ENCODE measurements at places on chromosomes 13 and 19.

DNA sequence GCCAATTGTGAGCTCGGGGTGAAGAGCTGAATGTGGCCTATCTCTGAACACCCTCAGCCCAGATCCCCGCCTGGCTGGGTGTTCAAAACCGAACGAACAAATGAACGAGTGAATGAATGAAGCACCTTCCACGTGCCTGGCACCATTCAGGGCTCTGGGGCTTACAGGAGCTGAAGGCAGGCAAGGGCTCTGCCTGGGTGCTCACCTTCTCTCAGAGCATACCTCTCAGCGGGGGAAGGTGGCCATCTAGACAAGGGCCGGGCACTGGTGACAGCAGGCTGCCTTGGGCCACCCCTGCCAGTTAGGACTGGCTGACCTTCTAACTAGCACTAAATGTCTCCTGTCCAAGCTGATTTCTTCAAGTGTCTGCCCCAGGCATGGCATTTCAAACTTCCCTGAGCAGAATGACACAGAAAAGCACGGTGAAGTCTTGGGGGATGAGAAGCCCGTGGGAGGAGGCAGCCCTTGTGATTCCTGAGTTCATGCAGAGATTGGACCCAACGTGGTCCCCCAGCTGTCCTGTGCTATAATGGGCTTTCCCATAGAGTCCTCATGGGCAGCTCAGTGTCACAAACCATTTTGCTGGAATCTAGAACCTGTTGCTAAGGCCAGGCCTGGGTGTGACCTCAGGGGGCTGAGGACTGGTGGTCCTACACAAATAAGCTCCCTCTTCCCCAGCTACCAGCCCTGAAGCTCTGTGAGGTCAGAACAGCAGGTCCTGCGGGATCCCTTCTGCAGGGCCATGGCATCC lies 27.9 kb upstream of the VSTM2B start:
- DNase-seq: no peak

- DNase-seq: no peak
These were observed 64.2 kb downstream of the URI1 start for GRCh38 chr19:30006207-30006606.

DNA sequence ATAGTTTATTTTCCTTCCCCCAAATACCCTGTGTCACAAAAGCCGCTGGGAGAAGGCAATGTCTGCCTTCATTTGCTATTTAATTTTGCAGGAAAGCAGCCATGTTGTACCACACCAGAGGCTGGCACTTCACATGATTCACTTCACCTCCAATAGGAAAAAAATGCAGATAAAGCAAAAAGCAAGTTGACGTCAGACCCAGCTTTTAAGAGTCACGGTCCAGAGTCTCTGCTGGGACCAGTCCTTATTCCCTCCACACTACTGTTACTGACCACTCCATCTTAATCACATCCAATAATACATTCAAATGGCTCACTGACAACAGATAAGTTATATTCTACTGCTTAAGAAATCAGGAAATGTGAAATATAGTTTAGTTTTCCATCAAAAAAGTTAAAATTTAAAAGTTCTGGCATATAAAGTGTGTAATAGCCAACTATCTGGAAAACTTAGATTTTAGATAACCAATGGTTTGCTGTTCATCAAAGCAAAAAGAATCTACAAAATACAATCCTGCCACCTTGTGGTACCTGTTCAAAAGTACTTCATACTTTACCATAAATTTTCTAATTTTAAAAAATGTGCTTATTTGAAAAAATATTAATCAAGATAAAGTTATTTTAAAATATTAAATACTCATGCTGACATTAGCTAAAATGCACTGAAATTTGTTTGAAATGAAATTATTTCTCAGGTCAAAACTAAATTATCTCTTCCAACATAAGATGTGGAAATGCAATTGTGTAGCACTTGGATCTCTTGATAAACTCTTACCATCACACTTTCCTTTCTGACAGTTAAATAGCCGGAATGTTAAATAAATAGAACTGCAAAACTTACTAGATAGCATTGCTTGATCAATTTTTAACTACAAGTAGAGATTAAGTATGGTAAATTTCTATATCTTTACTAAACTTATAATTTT lies 97.3 kb downstream of the SERP2 start:
- DNase-seq: no peak

DNA sequence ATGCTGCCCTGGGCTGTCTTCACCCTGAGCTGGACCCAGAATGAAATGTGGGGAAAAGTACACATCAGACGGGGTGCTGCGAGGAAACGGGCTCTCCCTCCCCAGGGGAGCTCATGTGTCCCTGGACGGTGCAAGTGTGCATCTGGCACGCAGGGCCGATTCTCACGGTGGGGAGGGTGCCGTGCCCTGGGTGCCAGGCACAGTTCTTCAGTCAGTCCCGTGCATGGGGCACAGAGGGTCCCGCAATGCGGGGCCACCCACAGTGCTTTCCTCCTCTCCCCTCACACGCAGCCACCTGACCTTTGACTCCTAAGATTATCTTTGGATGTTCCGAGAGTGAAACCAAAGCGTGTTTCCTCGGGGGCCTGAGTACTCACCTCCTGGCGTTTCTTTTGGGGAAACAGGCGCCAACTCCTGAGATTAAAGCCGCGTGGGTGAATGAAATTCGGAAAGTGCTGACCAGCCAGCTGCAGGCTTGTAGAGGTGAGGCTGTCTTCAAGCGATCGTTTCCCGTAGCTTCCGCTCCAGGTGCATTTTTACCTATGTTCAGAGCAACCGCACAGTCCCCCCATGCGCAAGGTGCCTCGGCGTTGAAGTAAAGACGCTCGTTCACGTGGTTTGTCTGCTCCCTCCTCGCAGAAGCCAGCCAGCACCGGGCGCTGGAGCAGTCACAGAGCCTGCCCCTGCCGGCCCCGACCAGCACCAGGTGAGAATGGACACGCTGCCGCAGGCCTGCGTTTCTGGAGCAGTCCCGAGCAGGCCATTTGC lies 17.5 kb upstream of the F7 start:
- DNase-seq: no peak

GRCh38 chr13:111856571-111856970 lies 210.4 kb upstream of the SOX1 start:
- no peak for DNase-seq

- DNase-seq: no peak
These were observed 14.7 kb downstream of the NOVA2 start for GRCh38 chr19:45958769-45959516.

DNA sequence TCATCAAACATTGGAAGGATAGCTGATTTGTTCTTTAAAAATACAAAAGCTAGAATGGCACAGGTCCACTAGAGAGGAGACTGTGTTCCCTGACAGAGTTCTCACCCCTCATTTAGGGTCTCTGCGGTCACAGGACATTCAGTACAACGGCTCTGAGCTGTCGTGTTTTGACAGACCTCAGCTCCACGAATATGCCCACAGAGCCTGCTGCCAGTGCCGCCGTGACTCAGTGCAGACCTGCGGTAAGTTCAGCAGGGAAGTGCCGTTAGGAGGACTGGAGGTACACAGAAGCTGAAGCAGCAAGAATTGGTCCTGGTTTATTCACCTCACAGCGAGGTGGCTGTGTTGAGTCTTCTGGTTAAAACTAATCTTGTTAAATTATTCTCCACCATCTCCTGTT lies 90.0 kb downstream of the TNFRSF19 start:
- DNase-seq: no peak

DNA sequence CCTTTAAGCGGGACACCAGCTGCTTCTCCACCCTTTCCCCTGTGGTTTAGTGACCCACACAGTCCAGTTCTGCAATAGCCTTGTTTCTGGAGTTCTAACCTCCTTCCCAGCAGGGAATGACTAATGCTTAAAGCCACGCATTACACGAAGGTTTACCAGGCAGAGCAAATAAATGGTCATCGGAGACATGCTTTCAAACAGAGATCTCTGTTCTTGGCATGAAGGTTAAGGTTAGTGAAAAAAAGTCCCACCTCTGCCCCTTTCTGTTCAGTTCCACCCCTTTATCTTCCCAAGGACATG lies 25.3 kb upstream of the MEDAG start:
- no peak for DNase-seq

- DNase-seq: no peak
These were observed 103.1 kb downstream of the TNFRSF19 start for GRCh38 chr13:23673354-23673753.

DNA sequence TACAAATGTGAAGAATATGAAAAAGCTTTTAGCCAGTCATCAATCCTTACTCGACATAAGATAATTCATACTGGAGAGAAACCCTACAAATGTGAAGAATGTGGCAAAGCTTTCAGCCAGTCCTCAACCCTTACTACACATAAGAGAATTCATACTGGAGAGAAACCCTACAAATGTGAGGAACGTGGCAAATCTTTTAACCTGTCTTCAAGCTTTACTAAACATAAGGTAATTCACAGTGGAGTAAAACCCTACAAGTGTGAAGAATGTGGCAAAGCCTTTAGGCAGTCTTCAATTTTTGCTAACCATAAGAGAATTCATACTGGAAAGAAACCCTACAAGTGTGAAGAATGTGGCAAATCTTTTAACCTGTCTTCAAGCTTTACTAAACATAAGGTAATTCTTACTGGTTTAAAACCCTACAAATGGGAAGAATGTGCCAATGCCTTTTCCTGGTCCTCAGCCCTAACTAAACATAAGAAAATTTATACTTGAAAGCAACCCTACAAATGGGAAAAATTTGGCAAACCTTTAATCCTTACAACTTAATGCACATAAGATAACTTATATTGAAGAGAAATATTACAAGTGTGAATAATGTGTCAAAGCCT lies 74.1 kb upstream of the ZNF681 start:
- no peak for DNase-seq

- DNase-seq: peak; percentile 66
These were observed 5.4 kb downstream of the CCDC61 start for GRCh38 chr19:46000491-46001246.

GRCh38 chr13:43514311-43514710 lies 272.5 kb downstream of the ENOX1 start:
- DNase-seq: no peak

GRCh38 chr19:16023146-16023915 lies 53.0 kb upstream of the TPM4 start:
- DNase-seq: no peak

GRCh38 chr19:8569066-8569771 lies 8.0 kb downstream of the MYO1F start:
- DNase-seq: peak; percentile 63

- no peak for DNase-seq
These were observed 1265.5 kb downstream of the PCDH9 start for GRCh38 chr13:65964672-65965071.

- DNase-seq: no peak
These were observed 25.3 kb downstream of the COG3 start for GRCh38 chr13:45490068-45490467.

- no peak for DNase-seq
These were observed 392.6 kb downstream of the SLITRK5 start for GRCh38 chr13:88063741-88064140.

DNA sequence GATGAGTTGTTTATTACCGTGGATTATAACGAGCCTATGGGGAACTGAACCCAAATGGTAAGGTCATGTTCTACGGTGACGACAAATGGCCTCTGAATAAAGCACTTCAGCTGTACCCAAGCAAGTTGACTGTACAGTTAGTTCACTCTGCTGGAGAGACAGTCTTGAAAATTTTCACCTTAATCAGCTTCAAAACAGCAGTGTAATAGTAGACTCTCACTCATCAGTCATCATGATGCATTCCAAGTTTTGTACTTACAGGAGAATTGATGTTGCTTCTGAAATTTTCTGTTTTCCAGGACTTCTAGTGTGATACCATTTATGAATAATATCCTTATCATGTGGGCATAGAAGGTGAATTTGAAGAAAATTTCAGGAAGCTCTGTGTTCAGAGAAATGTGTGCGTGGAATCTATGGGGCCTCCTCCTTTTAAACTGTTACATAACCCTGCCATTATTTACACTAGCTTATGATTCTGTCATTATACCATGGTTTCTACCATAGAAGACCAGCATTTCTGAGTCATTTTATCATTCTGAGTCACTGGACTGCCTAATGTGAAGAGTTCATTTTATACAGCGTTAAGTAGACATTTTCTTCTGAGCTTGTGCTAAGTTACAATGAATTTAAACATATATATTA lies 96.9 kb downstream of the WDFY2 start:
- no peak for DNase-seq

GRCh38 chr13:91368676-91369440 lies 21.4 kb downstream of the MIR17HG start:
- DNase-seq: no peak

- peak; percentile 46 for DNase-seq
These were observed 3.3 kb upstream of the CEACAM7 start for GRCh38 chr19:41691268-41691970.

DNA sequence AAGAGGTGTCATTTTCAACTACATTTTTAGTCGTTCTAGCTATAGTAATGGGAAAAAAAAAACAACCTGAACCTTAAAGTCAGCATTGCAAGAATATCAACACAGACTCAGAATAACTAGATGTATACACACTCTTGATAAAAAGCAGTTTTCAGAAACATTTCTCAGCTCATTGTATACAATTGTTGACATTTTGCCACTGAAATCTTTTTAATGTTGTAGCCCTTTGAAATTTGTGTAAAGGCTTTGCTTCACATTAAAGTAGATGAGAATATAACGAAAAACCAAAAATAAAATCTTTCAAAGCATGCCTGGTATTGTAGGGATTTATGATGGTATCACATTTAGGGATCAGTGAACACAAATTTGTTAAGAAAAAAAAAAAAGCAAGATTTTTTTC lies 87.2 kb upstream of the SLC10A2 start:
- no peak for DNase-seq

GRCh38 chr13:40252241-40252640 lies 414.2 kb downstream of the FOXO1 start:
- no peak for DNase-seq

DNA sequence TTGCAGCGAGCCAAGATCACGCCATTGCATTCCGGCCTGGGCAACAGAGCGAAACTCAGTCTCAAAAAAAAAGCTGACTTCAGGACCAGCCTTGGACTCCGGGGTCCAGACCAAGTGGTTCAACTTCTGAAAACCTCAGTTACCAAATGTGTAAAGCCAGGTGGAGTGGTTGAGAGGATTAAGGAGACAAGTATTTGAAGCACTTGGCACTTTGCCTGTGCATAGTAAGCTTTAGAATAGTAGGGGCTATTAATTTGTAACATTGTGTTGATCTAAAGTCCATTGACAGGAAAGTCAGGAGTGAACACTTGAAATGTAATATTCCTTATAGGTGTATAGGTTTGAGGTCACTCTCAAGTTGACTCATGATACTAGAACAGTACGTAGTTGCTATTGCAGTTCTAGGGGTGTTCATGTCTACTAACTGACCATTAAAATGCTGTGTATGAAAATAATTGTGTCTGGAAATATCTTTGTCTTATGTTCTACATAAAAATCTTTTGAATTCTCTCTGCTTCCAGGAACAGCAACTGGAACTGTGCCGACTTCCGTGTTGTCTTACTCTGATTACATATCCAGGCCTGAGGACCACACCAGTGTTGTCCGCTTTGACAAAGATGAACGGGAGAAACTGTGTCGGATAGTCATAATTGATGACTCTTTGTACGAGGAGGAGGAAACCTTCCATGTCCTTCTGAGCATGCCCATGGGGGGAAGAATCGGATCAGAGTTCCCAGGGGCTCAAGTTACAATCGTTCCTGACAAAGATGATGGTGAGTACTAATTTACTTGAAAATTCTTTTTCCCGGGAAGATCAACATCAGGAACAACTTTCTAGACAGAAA lies 97.4 kb downstream of the FREM2 start:
- no peak for DNase-seq

Data from activated CD4-positive, alpha-beta T cell treated with anti-CD3 and anti-CD28 coated beads, Interleukin-2, amount 50 U/mL, for 48 hours (primary cell).